ENCODE measurements at places on chromosomes 5 and 9.
A peak's percentile ranks its signal among the peaks of the same experiment; 100 is the strongest.

GRCh38 chr9:134413890-134414623 is 87.8 kb downstream of the RXRA start:
- peak; percentile 78 for DNase-seq

DNA sequence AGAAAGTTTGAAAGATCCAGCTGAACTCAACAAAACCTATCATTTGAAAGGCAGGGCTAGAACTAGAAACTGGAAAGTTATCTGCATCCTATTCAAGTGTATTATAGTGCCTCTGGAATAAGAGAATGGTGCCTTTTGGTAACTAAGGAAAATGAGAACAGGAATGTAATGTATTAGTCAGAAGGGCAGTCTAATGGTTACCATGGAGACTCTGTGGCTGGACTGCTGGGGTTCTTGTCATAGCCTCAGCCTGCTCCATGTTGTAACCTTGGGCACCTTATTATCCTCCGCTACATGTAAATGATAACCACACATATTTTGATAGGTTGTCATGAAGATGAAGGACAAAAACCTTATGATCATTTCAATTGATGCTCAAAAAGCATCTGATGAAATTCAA is 24.6 kb upstream of the IFNB1 start:
- no peak for DNase-seq

GRCh38 chr5:106306313-106307028 is 1364.3 kb downstream of the EFNA5 start:
- no peak for DNase-seq

DNA sequence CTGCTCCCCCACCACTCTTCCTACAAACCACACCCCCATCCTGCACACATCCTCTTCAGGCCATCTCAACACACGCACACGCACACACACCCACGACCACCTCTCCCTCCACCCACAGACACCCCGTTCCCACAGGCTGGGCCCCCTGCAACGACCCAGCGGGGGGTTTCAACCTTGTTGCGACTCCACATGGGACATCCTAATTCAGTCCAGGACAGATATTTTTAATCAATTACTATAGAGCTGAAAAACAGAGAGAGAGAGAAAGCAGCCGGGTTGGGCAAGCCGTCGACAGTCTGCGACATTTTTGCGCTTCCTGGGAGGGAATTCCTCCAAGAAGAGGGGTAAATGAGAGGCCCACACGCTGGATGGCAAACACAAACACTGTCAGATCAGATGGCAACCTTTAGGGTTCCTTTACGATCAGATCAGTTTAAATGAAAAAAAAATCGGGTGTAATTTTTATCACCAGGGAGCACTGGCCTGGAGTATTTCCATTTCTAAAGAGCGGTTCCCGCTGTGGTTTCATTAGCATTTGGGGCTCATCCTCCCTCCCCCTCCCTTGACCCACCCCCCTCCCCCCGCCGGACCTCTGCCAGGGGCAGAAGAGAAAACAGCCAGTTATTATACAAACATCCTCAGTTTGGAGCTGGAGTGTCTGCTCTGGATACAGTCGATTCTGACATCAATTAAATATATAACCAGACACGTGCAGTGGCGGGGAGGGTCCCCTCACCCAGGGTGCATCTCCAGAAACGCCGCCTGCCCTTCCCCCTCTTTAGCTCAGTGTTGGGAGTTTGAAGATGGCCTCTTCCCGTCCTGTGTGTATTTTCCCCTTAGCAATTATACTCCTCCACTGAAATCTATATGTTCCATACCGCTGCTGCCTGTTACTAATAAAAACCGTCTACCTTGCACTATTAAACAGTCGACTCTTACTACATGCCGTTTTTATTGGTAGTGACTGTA is 2.3 kb upstream of the IRX2 start:
- DNase-seq, result no peak

DNA sequence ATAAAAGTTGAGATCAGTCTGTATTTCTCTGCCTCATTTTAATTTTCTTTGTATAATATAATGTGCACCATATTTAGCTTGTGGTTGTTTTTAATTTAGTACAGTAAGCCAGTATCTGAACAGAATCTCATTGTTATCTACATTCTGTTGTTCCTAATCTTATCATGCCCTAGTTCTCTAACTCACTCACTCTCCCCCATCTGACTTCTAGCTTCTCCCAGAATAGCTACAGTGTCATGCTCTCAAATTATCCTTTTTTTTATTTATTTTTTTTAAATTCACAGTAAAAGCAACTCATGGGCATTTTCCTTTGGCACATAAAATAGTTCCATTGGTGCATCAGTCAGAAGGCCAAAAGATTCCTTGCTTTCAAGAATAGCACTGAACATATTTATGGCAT is 156.6 kb downstream of the TRPM3 start:
- DNase-seq, result no peak

- DNase-seq, result no peak
Observed at GRCh38 chr5:66307647-66308241, 163.6 kb downstream of the SREK1 start.

DNA sequence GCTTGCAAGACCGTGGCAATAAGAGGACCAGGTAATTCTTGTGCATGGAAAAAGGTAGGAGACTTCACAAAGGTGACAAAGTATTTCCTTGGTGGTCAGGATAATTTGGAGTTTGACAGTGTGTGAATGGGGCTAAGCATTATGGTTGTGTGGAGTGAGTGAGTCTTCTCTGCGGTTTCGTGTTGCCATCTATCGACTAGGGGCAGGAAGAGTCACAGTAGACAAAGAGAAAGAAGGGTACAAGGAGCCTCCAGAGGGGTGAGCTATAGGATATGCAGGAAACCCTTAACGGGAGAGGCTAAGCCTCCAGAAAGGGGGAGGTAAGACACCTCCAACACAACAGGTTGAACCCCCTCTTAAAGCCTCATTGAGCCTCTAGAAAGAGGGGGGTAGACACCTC is 64.0 kb upstream of the RANBP6 start:
- DNase-seq, result no peak

DNA sequence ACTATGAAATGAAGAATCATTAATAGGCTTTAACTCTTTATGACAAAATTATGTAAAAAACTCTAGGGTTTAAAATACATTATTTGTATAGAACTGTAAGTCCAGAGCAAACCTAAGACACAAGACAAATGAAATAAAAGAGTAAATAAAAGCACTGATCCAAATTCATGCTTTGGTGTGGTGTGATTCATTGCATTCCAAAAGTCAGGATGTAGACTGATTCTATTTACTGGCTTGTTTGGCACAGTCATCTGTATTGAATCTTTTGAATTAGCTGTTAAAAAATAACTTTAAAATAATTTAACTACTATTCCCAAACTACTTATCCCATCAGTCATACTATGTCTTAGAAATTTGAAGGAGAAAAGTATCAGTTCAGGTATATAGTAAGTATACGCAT is 31.1 kb downstream of the IL4 start:
- no peak for DNase-seq
